ENCODE measurements at places on chromosomes 1 and 21.

DNA sequence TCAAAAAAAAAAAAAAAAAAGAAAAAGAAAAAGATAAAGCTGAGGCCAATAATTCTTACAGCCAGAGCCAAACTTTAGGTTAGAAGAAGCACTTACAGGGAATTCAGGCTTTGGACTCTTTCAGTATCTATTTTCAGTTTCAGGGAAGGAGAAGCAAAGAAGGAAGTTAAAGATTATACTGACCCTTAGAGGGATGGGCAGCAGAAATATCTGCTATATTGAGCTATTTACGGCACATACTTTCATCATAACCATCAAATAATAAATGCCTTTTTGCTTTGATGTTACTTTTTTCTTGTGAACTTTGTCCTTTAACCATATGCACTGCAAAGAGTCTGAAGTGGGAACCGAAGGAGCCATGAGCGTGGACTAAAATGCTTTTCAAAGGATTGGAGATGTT is 42.0 kb downstream of the TM2D1 start:
- DNase-seq: no peak

DNA sequence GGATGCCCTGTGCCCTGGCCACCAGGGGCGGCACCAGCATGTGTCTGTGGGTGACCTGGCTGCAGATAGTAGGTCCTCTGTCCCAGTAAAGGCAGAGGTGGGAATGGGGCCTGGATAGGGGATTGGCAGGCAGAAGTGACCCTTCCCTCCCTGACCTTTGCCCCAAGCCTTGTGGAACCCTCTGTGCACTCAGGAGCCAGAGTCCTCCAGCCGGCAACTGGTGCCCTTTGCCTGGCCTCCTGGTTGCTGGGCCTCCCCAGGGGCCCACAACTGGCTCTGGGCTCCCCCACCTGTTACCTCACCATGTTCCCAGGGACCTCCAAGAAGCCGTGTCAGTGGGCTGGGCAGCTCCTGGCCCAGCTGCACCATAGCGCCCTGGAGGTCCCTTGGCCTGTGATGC is 10.0 kb downstream of the PLCH2 start:
- no peak for DNase-seq

GRCh38 chr1:102833151-102833550 is 275.2 kb downstream of the COL11A1 start:
- no peak for DNase-seq

- DNase-seq: no peak
Observed at GRCh38 chr1:15120251-15120945, 33.1 kb upstream of the TMEM51 start.

DNA sequence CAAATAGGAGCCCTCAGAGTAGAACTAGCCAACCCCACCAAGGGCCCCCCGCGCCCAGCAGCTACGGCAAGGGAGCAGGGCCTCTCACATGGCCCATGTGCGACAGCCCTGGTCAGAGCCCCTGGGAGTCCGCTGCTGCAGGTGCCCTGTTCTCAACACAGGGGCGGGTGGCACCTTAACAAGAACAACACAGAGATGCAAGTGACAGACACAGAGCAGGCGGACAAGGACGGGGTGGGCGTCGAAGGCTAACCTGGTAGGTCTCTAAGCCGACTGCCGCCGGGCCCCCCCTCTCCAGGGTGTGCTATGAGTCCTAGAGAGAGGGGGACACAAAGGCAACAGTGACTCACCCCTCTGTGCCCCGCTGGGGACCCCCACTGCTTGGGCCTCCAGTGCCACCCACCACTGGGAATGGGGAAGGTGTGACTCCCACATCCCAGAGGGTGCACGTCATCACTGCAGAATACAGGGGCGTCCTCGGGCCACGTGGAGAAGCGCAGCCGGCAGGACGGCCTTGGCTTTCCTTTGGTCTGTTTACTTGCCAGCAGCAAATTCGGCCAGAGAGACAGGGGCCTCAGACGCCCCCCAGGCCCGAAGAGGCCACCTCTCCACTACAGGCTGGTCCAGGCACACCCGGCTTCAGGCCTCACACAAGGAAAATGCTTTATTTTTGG is 44.8 kb downstream of the PRDM15 start:
- DNase-seq: no peak

GRCh38 chr1:9699361-9699760 is 47.8 kb downstream of the PIK3CD start:
- no peak for DNase-seq

DNA sequence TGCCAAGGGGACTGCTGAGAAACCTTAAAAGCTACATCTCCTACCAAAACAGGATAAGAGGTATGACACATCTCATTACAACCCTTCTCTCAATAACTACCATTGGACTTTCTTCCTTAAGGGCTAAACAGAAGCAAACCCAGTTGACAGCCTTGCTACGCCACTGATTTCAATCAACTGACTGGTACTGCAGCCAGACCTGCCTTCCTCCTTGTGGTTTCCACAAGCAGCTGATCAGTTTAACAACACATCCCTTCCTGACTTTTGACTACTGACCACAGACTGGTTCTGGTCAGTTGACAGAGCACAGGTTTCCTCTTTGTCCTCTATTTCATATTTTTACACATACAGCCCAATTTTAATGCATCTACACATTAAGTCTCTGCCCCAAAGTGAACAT is 108.8 kb downstream of the ADAMTS1 start:
- no peak for DNase-seq

GRCh38 chr1:62176597-62177312 is 17.9 kb upstream of the L1TD1 start:
- DNase-seq: no peak

DNA sequence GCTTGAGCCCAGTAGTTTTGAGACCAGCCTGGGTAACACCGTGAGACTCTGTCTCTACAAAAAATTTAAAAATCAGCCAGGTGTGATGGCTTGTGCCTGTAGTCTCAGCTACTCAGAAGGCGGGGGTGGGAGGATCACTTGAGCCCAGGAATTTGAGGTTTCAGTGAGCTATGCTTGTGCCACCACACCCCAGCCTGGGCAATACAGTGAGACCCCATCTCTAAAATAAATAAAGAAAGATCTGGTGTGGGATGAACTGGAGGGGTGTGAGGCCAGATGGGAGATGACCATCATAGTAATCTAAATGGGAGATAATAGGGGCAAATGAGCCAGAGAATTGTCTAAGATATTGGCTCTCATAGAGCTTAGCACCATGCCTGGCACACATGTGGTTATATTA is 60.1 kb upstream of the TRABD2B start:
- DNase-seq: no peak

DNA sequence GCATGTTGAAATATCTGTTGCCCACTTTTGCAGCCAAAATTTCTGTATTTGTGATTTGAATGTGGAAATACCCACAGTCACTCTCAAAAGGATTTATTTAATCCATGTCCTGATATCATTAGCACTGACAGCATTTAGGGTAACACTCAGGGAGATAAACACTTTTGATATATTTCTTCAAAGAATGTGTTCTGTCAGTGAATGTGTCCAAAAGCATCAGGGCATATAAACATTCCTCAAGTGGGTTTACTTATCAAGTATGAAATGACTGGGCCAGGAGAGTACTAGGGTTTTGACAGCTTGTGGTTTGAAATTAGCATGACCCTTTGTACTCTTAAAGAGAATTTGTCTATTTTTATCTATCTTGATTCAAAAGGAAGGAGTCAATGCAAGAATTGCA is 1302.1 kb upstream of the ADGRL2 start:
- DNase-seq: no peak

GRCh38 chr1:48200166-48200900 is 22.2 kb upstream of the SLC5A9 start:
- peak; percentile 65 for DNase-seq
